ENCODE measurements at places on chromosomes 5 and 9. TPM values are rescaled to one million over a fixed set of nuclear protein-coding genes. Genes with fewer than 3 reads are reported as not detected.

SELENOP gene
- total RNA-seq = 2.5 TPM

IL9 gene
- total RNA-seq = not detected

ISL1 gene
- 0.20 TPM for total RNA-seq

SUSD3 gene
- total RNA-seq = not detected

All from smooth muscle cell of the pulmonary artery (primary cell).